HS-27A (cell line): ENCODE measurements at places on chromosomes 1 and 21.

DNA sequence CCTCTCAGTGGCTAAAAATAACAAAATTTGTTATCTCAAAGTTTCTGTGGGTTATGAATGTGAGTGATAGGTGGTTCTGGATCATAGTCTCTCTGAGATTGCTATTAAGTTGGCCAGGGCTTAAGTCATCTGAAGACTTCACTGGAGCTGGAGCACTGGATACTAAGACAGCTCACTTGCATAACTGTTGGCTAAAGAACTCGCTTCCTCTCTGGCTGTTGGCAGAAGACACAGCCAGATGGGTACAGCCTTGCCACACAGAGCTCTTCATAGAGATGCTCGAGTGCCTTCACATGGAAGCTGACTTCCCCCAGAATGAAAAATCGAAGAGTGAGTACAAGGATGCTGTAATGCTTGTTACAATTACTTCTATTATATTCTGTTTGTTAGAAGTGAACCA, 333.8 kb downstream of the ZP4 start:
- no peak for DNase-seq

- DNase-seq: no peak
Measured at GRCh38 chr1:205812271-205812877, 624 bp downstream of the SLC41A1 start.

GRCh38 chr1:227312361-227313025, 5.8 kb downstream of the CDC42BPA start:
- DNase-seq: no peak

DNA sequence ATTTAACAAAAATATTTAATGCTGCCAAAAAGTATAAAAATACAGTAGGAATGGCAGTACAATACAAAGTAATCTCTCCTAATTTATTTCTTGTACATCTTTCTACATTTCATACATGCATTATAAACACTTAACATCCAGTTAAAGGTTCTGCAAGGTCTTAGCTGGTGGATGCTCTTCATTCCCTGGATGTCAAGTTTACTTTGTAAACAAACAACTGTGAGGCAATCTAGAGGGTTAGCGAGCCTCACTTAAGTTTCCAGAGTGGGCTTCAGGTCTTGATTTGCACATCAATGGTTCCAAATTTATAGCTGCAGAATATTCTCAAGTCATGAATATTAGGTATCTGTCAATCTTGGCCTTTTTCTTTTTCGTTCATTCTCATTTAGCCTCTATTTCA, 21.3 kb downstream of the RALGPS2 start:
- DNase-seq: no peak

DNA sequence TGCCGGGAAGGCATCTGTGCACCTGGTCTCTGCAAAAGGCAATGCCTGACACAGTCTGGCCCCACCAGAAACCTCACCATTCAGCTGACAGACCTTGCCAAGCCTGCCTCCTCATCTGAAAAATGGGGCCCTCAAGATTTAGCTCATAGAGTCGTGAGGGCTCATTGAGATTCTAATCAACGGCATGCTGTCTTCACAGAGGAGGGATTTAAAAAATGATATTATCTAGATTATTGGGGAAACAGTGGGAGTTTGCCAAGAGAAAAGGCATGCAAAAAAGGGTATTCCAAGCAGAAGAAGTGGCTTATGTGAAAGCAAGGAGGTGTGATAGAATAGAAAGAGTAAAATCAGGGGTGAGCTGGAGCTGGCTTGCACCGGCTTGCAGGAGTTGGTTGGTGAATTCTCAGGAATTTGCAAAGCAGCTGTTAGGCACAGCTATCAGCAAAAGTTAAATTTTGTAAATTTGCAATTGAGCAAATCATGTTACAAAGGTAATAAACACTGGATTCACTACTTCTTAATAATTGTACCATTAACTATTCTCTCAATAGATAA, 91.7 kb upstream of the WNT4 start:
- no peak for DNase-seq

DNA sequence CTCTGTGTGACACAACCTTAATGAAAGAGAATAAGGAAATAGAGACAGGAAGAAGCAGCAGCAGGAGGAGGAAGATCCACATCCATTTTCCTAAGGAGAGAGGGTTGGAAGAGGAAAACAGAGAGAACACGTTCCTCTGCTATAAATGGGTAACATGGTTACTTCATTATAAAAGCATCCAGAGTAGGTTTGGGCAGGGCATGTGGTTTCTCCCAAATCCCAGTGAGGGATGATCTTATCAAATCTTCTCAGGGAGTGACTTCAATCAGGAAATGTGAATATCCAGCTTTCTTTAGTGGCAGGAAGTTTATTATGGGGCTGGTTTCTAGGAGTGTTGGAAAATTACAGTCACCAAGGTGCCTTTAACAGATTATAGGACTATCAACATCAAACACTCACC, 11.1 kb downstream of the CYP2J2 start:
- DNase-seq: no peak

- no peak for DNase-seq
Measured at GRCh38 chr1:201294876-201295275, 11.6 kb downstream of the PKP1 start.

GRCh38 chr1:113226148-113226547, 153.2 kb downstream of the LRIG2 start:
- no peak for DNase-seq

- DNase-seq: no peak
Measured at GRCh38 chr1:184152434-184152898, 100.9 kb downstream of the TSEN15 start.

DNA sequence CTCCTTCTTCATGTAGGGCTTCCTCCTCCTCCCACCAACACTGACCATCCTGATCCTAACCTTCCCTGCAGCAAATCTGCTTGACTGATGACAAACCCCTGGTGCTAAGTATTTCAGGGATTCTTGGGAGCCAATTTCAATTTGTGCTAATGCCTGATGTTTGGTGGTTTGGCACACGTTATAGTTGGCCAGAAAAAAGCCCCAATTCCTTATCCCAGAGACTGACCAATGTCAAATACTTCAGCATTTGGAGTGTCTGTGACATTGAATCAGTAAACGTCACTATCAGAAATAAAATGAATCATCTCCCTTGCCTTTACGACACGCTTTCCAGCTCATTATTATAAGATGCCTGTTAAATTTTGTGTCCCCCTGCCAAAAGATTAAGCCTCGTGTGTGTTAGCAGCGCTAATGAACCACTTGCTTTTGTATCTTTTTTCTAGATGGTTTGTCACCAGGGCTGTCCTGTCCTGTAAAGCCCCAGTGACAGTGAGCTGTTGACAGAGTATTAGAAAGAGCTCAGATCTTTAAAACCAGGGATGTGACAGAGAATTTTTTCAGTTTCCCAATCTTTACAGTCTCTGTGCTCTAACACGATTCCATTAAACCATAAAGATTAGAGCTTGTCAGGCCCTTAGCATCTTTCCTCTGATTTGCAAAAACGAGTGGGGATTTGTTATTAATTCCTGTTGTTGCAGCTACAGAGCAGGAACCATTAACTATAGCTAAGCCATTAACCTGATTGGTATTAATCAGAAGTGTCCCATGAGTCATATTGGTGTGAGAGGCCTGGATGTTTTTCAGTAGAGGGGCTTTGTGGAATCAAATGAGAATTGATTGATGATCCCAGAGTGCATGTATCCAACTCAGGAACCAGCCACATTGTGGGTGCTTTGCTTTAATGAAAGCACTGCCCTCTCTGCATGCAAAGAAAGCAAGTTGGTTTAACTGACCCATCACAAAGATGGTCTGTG, 665.1 kb upstream of the PLXNA2 start:
- DNase-seq: no peak

DNA sequence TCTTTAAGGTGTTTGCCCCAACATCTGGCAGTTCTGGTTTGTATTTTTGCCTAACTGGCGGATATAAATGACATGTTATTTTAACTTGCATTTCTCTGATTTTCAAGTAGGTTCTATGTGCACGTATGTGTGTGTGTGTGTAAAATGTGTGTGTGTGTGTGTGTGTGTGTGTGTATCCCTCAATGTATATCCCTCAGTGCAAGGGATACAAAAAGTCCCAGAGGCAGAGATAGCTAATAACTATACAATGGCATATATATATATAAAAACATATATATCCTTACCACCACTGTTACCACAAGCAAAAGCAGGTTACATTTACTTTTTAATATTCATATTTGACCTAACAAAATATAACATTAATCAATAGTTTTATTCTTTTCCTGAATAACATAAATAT, 95.0 kb upstream of the NR5A2 start:
- no peak for DNase-seq
